Adrenal gland (tissue), 19 donors: ENCODE measurements at places on chromosomes 1 and 21. TPM values are rescaled to one million over a fixed set of nuclear protein-coding genes. Genes with fewer than 3 reads are reported as not detected.

The MYOC gene
- 1.3 TPM for total RNA-seq

The CDC20 gene
- 0.32 TPM for total RNA-seq

- DNase-seq = no peak
These were observed 51.8 kb upstream of the H6PD start for GRCh38 chr1:9182784-9183257.

GRCh38 chr1:80961464-80962190 is 839.1 kb upstream of the ADGRL2 start:
- no peak for DNase-seq
